Fibroblast of villous mesenchyme (primary cell): ENCODE measurements at places on chromosomes 16 and 17. TPM values are rescaled to one million over a fixed set of nuclear protein-coding genes. Genes with fewer than 3 reads are reported as not detected.

The RRAD gene
- total RNA-seq: 12.5 and 15.1 TPM in 2 replicates

The NOMO2 gene
- 101 and 124 TPM in 2 replicates for total RNA-seq

The CDC27 gene
- total RNA-seq: 95.0 and 130 TPM in 2 replicates

The PRSS8 gene
- under 0.01 TPM in 1 of 2 replicates, not detected in the other for total RNA-seq

The SEPTIN12 gene
- not detected in 2 replicates for total RNA-seq

The TP53TG3B gene
- total RNA-seq: 0.32 TPM in 1 of 2 replicates, not detected in the other

The PRAC2 gene
- not detected in 2 replicates for total RNA-seq

The TRIM47 gene
- 13.5 and 15.1 TPM in 2 replicates for total RNA-seq

The GAS2L2 gene
- total RNA-seq: not detected in 2 replicates

The MT1G gene
- not detected in 2 replicates for total RNA-seq

The GINS2 gene
- 5.8 and 8.6 TPM in 2 replicates for total RNA-seq

The PYCARD gene
- 85.9 and 176 TPM in 2 replicates for total RNA-seq

The PKMYT1 gene
- 6.9 and 8.4 TPM in 2 replicates for total RNA-seq

The TEDC2 gene
- 6.9 and 8.4 TPM in 2 replicates for total RNA-seq

The NAGLU gene
- total RNA-seq: 28.5 and 35.1 TPM in 2 replicates

The RCVRN gene
- total RNA-seq: not detected in 2 replicates

The BFAR gene
- 97.0 and 111 TPM in 2 replicates for total RNA-seq

The ABCC12 gene
- under 0.01 TPM in 1 of 2 replicates, not detected in the other for total RNA-seq

The NR1D1 gene
- 1.7 and 2.3 TPM in 2 replicates for total RNA-seq

The BIRC5 gene
- total RNA-seq: 39.0 and 50.1 TPM in 2 replicates

The CRYBA1 gene
- total RNA-seq: 0.43 TPM in 1 of 2 replicates, not detected in the other

The MEAK7 gene
- 23.5 and 27.2 TPM in 2 replicates for total RNA-seq

The KRTAP3-1 gene
- not detected in 2 replicates for total RNA-seq

The SDR42E1 gene
- 2.6 TPM in 2 replicates for total RNA-seq

The DNAH2 gene
- under 0.01 and 0.43 TPM in 2 replicates for total RNA-seq

The COPRS gene
- total RNA-seq: 64.3 and 84.7 TPM in 2 replicates

The PRCD gene
- 1.6 and 2.2 TPM in 2 replicates for total RNA-seq

The TBC1D3E gene
- 0.32 TPM in 1 of 2 replicates, not detected in the other for total RNA-seq

The TMEM114 gene
- total RNA-seq: not detected in 2 replicates

The KRT40 gene
- total RNA-seq: not detected in 2 replicates

The PPP1R1B gene
- not detected in 2 replicates for total RNA-seq

The NOS2 gene
- total RNA-seq: not detected in 2 replicates

The ENPP7 gene
- not detected in 2 replicates for total RNA-seq

The OTOP2 gene
- not detected in 2 replicates for total RNA-seq

The PERCC1 gene
- not detected in 2 replicates for total RNA-seq

The CDH3 gene
- 0.32 and 2.2 TPM in 2 replicates for total RNA-seq

The CTF1 gene
- 3.2 and 3.5 TPM in 2 replicates for total RNA-seq

The COG8 gene
- 29.0 and 36.3 TPM in 2 replicates for total RNA-seq

The FA2H gene
- total RNA-seq: not detected in 2 replicates

The MMP2 gene
- total RNA-seq: 448 and 634 TPM in 2 replicates

The SCNN1G gene
- total RNA-seq: not detected in 2 replicates

The DNAH17 gene
- total RNA-seq: not detected in 2 replicates

The PHKB gene
- 79.9 and 104 TPM in 2 replicates for total RNA-seq

The SLC16A5 gene
- total RNA-seq: 5.6 and 6.4 TPM in 2 replicates

The SLFN13 gene
- 1.6 and 2.6 TPM in 2 replicates for total RNA-seq

The STAC2 gene
- under 0.01 TPM in 1 of 2 replicates, not detected in the other for total RNA-seq

The FBRS gene
- 30.2 and 30.3 TPM in 2 replicates for total RNA-seq

The ETV4 gene
- total RNA-seq: 4.7 and 4.8 TPM in 2 replicates

The SEZ6L2 gene
- total RNA-seq: 2.6 and 4.7 TPM in 2 replicates

The SECTM1 gene
- total RNA-seq: 11.9 and 24.2 TPM in 2 replicates

The C17orf50 gene
- not detected in 2 replicates for total RNA-seq

The HCRT gene
- not detected in 2 replicates for total RNA-seq

The CCL3 gene
- not detected in 2 replicates for total RNA-seq
